Smooth muscle cell of the brain vasculature (primary cell): ENCODE measurements at places on chromosomes 11 and 22.

- no peak for DNase-seq
These were observed 164.2 kb upstream of the B3GAT1 start for GRCh38 chr11:134576286-134576685.

DNA sequence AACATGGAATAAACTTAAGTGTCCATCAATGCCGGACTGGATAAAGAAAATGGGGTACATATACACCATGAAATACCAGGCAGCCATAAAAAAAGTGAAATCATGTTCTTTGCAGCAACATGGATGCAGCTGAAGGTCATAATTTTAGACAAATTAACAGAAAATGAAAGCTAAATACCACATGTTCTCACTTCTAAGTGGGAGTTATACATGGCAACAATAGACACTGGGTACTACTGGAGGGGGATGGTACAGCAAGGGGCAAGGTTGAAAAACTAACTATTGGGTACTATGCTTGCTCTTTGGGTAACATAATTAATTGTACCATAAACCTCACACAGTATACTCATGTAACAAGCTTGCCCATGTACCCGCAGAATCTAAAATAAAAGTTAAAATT, 851.6 kb downstream of the DLG2 start:
- no peak for DNase-seq

GRCh38 chr11:108804511-108804910, 139.6 kb downstream of the DDX10 start:
- DNase-seq = no peak

DNA sequence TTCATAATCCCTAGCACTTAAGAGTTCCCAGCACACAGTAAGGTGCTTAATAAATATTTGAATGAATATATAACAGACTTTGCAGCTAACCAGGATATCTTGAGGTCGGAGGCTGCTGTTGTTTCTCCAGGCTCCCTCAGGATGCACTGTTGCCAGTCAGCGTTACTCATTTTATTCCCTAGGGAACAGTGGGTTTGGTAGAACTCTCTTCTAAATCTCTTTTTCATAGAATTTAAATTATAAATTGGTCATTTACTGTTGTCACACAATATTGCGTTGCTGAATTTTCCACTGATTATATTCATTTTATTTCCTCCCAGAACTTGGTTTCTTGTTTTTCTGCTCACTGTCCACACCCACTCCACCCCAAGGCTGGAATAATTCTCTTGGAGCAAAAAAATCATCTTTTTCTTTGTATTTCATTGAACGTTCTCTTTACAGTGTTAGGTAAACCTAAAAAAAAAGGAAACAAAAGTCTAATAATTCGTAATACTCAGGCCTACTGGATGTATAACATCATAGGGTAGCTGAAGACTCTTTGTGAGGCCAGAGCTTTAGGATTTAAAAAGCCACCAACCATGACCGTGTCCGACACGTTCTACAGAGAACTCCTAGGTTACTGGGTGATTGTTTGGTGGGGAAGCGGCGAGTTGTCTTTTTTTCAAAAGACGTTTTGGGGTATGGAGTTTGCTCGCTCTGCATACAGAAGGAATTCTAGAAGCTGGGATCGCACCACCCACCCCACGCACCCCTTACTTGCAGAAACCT, 766 bp upstream of the CAPRIN1 start:
- DNase-seq = no peak

- DNase-seq = no peak
These were observed 5.5 kb upstream of the CXCR5 start for GRCh38 chr11:118878163-118878563.

DNA sequence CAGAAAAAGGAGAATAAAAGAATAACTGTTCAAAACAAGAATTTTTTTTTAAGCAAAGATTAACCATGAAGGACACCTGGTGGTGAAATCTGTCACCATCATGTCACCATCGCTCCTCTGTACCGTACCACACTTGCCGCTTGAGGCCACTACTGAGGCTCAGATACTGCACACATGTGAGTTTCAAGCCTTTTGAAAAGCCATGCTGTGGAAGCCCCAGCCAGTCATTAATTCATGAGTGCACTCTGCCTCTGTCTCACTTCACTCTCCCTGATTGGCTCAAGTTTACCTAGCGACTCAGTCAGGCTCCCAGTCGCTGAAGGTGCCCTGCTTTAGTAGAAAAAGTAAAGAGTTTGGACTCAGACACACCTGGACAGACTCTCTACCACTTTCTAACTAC, 6.6 kb upstream of the MS4A12 start:
- DNase-seq = no peak

GRCh38 chr11:57735619-57736298, 5.5 kb upstream of the SELENOH start:
- no peak for DNase-seq

- no peak for DNase-seq
These were observed 80.7 kb downstream of the CEP164 start for GRCh38 chr11:117408356-117408755.

- no peak for DNase-seq
These were observed 115.9 kb downstream of the NAV2 start for GRCh38 chr11:19828382-19829108.

- no peak for DNase-seq
These were observed 75.8 kb downstream of the NAT10 start for GRCh38 chr11:34181251-34181650.

GRCh38 chr22:31393893-31394292, 5.5 kb upstream of the DRG1 start:
- no peak for DNase-seq

DNA sequence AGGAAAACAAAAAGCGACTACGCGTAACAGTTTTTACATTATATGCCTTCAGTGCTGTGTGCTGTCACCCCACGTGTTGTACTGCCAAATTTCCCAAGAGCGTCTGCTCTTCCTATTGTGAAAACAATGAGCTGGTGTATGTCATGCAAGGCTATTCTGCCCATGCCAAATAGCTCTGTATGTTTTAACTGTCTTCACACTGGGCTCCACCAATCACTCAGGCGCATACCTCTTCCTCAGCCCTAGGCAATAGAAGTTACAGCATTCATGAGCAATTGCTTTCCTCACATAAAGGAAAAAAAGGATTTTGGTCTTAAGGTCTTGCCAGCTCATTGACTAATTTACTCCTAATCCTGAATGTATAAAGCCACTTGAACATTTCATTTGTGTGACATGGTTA, 606.8 kb downstream of the NTM start:
- no peak for DNase-seq

DNA sequence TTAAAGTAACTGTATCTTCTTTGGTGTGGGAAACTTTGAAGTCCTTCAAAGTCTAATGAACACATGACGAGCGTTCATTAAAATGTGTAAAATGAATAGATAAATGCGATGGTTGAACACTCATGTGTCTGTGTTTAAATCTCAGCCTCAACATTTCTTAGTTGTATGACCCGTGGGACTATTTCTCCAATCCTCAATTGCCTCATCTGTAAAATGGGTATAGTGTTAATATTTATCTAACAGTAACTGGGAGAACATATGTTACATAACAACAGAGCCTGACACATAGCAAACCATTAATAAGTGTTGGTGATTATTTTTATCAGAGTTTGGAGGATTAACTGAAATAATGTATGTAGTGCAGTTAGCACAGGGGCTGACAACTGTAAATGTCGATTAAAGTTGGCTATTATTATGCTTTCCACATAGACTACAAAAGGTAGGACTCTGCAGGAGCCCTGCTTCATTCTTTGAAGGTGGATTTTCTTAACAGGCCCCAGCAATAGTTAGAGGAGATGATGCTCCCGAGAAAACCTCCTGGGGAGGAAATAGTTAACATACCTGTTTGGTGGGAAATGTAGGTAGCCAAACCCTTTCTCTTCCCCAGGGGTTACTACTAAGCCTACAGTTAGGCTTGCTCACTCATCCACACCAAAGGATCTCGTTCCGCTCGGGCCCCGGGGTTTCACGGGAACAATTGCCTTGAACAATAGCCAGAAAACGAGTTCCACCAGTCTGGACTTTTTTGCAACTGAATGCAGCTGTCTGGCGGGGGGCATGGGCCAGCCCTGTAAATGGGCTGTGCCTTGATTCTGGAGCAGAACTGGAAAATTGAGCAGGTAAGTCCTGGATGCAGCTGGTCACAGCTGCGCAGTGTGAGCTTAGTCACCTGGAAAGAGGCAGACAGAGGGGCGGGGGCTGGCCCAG, 133.4 kb downstream of the DBX1 start:
- no peak for DNase-seq

DNA sequence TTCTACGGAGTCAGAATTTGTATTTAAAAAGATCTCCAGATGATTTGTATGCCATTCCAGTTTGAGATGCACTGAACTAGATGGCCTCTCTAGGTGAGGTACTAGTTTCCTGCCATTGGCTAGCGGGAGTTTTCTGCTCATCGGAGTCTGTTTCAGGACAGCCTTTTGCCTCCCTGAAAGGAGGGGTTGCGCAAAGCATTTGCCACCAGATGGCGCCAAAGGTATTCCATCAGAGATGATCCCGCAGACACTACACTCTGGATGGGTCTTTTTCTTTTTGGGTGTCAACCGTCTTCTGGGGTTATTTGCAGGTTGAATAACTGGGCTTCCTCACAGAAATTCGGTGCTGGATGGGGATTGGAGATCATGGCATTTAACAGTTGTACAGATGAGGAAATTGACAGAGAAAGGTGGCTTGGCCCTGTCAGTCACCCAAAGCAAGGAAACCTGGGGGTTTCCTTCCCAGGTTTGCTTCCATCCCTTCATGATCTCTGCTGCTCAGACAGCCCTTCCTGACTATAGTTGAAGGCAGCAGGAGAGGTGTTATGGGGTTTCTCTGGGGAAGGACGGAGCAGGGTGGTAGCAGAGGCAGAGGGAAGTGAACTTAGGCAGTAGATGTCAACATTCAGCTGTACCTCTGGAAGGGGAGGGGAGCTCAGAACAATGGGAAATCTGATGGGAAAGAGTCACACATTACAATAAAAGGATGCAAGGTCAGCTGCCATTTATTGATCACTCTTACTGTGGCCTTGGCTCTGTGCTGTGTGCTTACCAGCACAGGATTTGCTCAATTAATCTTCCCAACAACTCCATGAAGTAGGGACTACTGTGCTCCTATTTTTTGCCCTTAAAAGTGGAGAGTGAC, 81.6 kb downstream of the CCDC81 start:
- DNase-seq = peak; percentile 72

DNA sequence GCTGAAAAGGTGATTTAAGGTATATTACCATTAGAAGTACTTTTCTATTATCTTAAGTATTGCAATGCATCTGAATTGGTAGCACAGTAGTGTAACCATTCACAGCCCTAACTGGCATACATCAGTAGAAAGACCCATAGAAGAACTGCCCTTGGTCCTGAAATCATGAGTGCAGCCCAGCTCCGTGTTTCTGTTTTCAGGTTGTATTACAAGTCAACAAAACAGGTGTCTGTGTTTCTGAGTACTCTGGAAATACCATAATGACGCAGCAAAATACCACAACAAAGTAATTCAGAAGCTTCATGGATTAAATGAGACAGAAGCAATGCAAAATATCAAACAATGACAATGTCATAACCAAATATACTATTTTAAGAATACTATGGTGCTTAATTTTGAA, 226.3 kb downstream of the OPCML start:
- DNase-seq = no peak
